Tibial nerve (tissue), 4 donors: ENCODE measurements at places on chromosomes 6 and 20. TPM values are rescaled to one million over a fixed set of nuclear protein-coding genes. Genes with fewer than 3 reads are reported as not detected.

GRCh38 chr6:157718503-157719187, 104.4 kb upstream of the SNX9 start:
- H3K36me3 ChIP-seq: no peaks in the 10 kb centered on the region
- no peak overlapping the region for H3K4me3 ChIP-seq
- H3K27ac ChIP-seq: peak overlapping the region; percentile 84

GRCh38 chr6:32168807-32169591, 4.6 kb downstream of the EGFL8 start:
- peak overlapping the region; percentile 88 for H3K27ac ChIP-seq
- H3K36me3 ChIP-seq: no peaks in the 10 kb centered on the region
- no peak overlapping the region for H3K4me3 ChIP-seq

DNA sequence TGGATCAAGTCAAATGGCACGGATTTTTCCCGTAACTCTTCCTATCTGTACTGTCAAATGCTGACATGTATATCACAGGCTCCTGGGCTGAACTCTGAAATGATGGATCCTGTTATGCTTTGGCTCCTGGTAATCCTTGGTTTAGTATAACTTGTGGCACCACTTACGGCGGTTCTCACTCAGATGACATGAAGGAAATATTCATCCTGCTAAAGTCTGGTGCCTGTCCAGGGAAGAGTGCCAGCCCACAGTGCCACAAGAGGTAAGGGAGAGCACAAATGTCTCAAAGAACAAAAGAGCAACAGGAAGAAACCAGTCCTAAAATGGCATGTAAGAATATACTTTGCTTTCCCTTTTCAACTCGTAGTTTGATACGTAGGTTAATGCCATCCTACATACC, 93.1 kb upstream of the TAB2 start:
- no peaks in the 10 kb centered on the region for H3K4me1 ChIP-seq
- no peaks in the 10 kb centered on the region for H3K27me3 ChIP-seq
- H3K27ac ChIP-seq: no peak overlapping the region

DNA sequence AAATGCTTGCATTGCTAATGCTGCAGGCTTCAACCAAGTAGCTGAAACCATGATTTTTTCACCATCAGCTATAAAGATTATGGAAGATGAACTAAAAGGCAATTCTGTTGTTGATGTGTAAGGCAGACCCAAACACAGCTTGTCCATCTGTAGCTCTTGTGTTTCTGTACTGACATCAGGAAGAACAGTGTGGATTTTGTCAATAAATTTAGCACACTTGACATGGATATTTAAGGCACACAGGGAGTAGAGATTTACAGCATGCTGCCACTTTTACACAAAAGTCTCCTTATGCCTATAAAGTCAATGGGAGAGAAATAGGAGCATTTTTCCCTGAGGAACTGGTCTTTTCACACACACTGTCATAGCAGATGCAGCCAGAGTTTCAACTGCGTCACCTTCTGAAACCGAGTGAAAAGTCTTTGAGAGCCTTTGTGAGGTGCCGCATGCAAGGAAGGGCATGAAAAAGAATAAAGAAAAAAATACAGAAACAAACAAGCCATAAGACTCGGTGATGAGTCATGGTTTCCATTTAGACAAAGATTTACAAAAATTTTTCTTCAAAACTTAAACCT, 261.4 kb upstream of the TFAP2D start:
- H3K27ac ChIP-seq: no peak overlapping the region
- no peak for DNase-seq
- H3K4me3 ChIP-seq: no peak overlapping the region
- H3K4me1 ChIP-seq: no peaks in the 10 kb centered on the region
- H3K27me3 ChIP-seq: no peaks in the 10 kb centered on the region

- H3K36me3 ChIP-seq: peaks cover 16% of the 10 kb centered on the region
- H3K4me1 ChIP-seq: no peaks in the 10 kb centered on the region
- no peak overlapping the region for H3K4me3 ChIP-seq
- H3K27ac ChIP-seq: no peak overlapping the region
- no peaks in the 10 kb centered on the region for H3K27me3 ChIP-seq
Measured at GRCh38 chr20:32411955-32412706, 54.0 kb downstream of the ASXL1 start.

Gene ECT2L
- total RNA-seq: not detected
